ENCODE measurements at places on chromosomes 11 and 22. TPM values are rescaled to one million over a fixed set of nuclear protein-coding genes. Genes with fewer than 3 reads are reported as not detected.

- H3K27ac ChIP-seq = no peak overlapping the region
- peaks cover 47% of the 10 kb centered on the region for H3K4me1 ChIP-seq
- peaks cover 38% of the 10 kb centered on the region for H3K36me3 ChIP-seq
These were observed 25.2 kb downstream of the GRAP2 start for GRCh38 chr22:39925909-39926679.

The TMX2 gene
- 80.0 TPM for total RNA-seq

The IGF2 gene
- total RNA-seq = 0.16 TPM

GRCh38 chr11:122686111-122686510 is 30.6 kb downstream of the UBASH3B start:
- no peak overlapping the region for H3K27ac ChIP-seq
- H3K4me1 ChIP-seq = peaks cover 25% of the 10 kb centered on the region
- no peaks in the 10 kb centered on the region for H3K27me3 ChIP-seq
- H3K4me3 ChIP-seq = no peak overlapping the region

DNA sequence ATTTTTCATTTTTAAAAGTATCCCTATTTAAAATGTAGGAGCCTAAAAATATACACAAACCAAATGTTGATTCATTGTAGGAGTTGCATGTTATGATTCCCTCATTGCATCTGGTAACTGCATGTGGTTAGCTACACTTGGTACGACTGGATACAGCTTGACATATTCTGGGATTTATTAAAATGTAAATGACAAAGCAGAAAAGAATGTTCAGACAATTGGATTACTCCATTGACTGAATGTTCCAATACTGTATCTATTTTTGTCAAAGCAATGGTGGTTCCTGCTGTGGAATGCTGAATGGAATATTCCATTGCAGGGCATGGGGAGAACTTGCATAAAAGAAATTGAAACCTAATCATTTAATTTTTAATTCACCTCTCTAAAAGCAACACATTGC is 30.8 kb downstream of the BLID start:
- H3K27ac ChIP-seq = no peak overlapping the region
- H3K4me3 ChIP-seq = no peak overlapping the region
- DNase-seq = no peak

The BLID gene
- not detected for total RNA-seq

GRCh38 chr11:2825261-2825888 is 60.2 kb downstream of the CDKN1C start:
- no peaks in the 10 kb centered on the region for H3K4me1 ChIP-seq
- no peak overlapping the region for H3K27ac ChIP-seq
- no peaks in the 10 kb centered on the region for H3K27me3 ChIP-seq
- no peak for DNase-seq

DNA sequence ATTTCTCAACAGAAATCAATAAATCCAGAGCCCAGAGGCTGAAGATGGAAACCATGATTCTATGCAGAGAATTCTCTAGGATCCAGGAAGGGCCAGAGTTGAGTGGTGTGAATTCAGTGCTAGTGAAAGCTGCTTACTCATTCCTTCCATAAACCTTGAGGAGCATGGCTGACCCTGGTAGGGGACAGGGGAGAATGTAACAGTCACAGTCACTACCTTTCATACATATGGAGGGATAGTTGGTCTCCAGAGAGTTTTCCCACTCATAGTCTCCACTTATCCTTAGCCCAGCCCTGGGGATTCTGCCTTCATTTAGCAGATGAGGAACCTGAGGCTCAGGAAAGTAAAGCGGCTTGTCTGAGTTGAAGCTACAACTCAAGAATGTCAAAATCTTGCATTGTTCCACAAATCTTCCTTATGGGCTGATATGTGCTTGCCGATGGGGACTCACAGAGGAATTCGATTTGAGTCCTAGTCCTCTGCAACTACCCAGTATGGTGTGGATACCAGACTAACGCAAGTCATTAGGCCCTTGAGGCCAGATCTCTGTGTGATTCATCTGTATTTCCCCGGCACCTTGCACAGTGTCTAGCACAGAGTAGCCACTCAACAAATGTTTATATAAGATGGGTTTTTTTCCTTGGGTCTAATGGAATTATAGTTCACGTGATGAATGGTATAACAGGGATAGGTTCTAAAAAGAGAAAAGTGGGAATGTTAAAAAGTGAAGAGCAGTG is 3.7 kb upstream of the ANAPC15 start:
- no peak for DNase-seq
- H3K27me3 ChIP-seq = no peaks in the 10 kb centered on the region
- H3K27ac ChIP-seq = no peak overlapping the region

DNA sequence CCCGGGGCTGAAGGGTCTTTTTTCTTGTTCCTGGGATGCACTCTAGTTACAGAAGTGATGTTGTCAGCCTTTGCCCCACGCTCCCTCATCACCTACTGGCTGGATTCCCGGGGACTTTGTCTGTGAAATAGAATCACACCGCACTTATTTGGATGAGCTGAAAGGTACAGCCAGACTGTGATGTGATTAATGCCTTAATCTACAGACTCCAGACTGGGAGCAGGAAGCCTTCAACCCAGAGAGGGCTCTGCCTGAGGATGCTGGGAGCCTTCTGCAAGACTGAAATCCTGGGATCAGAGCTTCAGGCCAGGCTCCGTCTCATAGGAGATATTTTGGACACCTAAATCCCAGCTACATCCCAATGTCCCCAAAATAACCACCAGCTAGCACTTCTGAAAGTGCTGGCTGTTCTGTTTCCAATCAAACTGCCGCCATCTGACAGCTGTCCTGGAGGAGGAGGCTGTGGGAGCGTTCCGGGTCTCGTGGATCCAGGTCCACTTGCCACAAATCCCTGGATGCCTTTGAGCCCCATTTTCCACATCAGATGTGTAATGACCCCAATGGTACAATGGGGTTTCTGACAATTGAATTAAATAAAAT is 688.5 kb downstream of the TBC1D22A start:
- H3K27me3 ChIP-seq = no peaks in the 10 kb centered on the region
- H3K27ac ChIP-seq = no peak overlapping the region
- no peaks in the 10 kb centered on the region for H3K4me1 ChIP-seq
- no peaks in the 10 kb centered on the region for H3K36me3 ChIP-seq
- no peak for DNase-seq

DNA sequence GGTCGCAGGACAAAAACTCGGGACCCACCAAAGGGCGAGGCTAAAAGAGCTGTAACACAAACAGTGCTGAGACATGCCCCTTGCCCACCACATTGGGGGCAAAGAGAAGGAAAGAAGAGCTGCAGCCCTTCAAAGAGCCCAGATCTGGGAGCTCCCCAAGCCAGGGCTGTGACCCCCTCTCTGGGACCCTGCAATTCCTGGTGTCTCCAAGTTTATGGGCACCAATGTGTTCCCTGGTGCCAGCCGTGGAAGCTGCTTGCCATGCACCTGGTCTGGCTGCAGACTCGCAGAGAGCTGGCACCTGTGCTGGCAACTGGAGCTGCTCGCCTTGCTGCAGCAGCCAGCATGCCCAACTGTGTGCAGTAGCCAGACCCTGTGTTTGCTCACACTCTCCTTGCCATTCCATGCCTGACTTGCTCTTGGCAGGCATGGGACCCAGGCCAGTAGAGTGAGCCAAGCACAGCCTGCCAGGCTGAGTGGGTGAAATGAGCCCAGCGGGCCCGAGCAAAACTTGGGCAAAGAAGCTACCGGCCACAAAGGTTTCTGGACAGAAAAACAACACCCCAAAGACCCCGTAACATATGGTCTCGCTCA is 16.0 kb downstream of the RRP8 start:
- no peak for DNase-seq
- H3K36me3 ChIP-seq = peaks cover 47% of the 10 kb centered on the region
- no peaks in the 10 kb centered on the region for H3K27me3 ChIP-seq
- H3K4me3 ChIP-seq = no peak overlapping the region
- H3K27ac ChIP-seq = no peak overlapping the region
- H3K4me1 ChIP-seq = no peaks in the 10 kb centered on the region

- no peak overlapping the region for H3K4me3 ChIP-seq
- DNase-seq = no peak
- no peak overlapping the region for H3K27ac ChIP-seq
- no peaks in the 10 kb centered on the region for H3K4me1 ChIP-seq
These were observed 134.3 kb downstream of the MN1 start for GRCh38 chr22:27667121-27667843.
